Activated T-cell treated with anti-CD3 and anti-CD28 coated beads for 48 hours (primary cell): ENCODE measurements at places on chromosomes 4 and X.

GRCh38 chrX:106951230-106951629 is 31.0 kb downstream of the CLDN2 start:
- no peak for DNase-seq

- no peak for DNase-seq
Measured at GRCh38 chrX:65644621-65645289, 22.7 kb upstream of the MSN start.

DNA sequence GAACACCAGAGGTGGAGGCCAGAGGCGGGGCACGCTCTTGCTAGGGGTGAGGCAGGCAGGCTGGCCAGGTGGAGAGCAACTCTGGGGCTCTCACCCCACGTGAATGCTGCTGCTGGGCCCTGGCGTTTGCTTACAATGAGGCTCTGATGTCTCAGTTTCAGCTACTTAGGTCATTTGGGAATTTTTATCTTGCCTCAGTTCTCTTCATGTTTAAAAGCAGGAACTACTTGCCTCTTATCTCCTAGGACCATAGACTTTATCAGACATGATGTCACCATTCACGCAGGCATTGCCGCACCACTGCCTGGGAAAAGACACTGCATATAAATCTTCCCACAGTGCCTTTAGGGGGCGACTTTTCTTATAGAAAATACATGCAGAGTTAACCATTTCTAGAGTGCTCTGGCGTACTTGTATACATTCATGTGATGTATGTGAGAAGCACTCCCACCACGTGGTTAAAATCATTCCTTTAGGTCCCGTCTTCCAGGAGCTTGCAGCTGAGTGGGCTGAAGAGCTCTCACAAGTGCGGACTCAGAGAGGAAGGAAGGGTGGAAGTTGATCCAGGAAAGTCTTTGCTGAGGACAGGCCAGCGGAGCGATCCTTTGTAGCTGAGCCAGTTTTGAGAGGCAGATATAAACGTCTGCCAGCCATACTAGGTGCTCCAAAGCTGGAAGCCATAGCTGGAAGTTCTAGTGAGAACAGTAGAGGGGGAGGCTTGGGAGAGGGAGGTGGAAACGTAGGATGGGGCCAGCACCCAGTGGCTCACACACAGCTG is 84.3 kb upstream of the CLDN34 start:
- DNase-seq, result no peak

GRCh38 chr4:94127707-94128328 is 79.8 kb upstream of the SMARCAD1 start:
- DNase-seq, result no peak

GRCh38 chr4:10185518-10186227 is 69.1 kb upstream of the WDR1 start:
- no peak for DNase-seq

DNA sequence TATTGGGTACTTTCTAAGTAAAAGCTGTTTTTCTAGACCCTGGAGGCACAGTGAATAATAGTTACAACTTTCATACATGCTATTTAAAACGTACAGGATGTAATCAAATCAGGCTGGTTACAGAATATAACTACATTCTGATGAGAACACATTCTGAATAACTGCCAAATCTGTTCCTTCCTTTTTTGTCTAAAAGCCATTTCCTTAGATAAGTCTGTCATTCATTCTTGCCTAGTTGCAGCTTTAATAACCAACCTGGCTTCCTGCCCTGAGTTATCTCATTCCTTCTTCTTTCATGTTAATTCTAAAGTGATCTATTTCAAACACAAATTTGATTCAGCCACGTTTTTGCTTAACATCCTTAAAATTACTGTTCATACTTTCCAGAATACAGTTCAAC is 189.7 kb upstream of the ITM2A start:
- DNase-seq, result no peak

GRCh38 chrX:18956303-18957032 is 27.4 kb downstream of the PHKA2 start:
- no peak for DNase-seq

GRCh38 chr4:110886856-110887255 is 264.0 kb upstream of the PITX2 start:
- DNase-seq, result no peak

DNA sequence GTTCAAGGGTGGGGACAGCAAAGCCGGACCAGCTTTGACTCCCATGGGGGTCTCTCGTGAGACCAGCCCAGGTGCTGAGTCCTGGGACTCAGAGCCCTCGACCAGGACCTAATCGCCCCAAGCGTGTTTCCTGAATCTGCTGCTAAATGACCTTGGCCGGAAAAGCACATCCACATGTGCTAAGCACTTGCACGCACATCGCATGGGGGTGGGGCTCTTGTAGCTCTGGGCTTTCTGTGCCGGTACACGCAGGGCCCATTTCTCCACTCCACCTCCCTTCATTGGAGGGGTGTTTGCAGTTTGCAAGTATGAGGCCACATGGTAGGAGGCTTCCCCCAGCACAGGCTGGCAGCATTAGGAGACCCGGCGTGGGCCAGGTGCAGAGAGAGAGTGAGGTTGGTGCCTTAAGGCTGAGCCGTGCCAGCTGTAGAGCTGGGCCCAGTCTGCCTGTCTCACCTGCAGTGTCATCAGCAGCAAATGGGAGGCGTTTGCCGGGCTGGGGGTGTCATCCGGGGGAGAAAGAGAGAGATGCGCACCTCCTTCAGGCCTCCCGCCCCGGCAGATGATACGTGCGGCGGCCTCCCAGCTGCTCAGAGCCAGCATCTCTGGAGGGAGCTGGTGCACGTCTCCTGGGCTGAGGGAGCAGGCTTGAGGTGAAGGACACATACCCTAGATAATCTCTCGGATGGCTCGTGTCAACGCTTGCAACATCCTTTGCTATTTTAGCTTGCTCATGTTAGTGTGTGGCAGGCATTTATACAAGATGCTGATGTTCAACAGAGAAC is 45.2 kb upstream of the CLCN4 start:
- peak; percentile 38 for DNase-seq

DNA sequence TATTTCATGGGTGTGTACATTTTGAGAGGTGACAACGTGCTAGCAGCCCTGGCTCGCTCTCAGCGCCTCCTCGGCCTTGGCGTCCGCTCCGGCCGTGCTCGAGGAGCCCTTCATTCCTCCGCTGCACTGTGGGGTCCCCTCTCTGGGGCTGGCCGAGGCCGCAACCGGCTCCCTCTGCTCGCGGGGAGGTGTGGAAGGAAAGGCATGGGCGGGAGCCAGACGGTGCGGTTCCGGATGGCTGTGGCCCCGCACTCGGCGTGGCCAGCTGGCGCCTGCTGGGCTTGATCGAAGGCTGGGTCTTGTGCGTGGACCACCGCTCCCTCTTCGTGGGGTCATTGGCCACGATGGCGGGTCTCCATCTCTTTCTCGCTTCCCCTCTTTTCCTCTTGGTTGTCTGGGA is 17.2 kb upstream of the SFRP2 start:
- DNase-seq, result no peak

- DNase-seq, result no peak
Measured at GRCh38 chrX:4550018-4550417, 836.6 kb upstream of the PRKX start.

- no peak for DNase-seq
Measured at GRCh38 chrX:14598330-14598729, 69.0 kb downstream of the GLRA2 start.

DNA sequence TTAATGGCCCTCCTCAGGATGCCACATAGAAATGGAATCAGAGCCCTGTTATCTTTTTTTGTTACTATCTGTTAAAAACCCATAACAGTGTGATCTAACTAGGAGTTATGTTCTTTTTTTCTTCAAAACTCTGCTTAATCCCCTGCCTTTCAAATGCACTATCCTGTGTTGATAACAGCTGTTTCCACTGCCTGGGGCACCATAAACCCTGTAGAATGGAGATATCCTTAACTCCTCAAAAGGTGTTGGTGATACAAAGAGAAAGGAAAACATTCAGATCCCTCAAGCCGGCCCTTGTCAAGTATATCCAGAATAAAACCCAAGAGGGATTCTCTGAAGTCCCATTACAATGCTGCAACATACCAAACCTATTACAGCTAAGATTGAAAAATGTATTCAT is 108.6 kb downstream of the ACTRT1 start:
- no peak for DNase-seq

GRCh38 chr4:141220271-141220670 is 424 bp upstream of the ZNF330 start:
- no peak for DNase-seq

DNA sequence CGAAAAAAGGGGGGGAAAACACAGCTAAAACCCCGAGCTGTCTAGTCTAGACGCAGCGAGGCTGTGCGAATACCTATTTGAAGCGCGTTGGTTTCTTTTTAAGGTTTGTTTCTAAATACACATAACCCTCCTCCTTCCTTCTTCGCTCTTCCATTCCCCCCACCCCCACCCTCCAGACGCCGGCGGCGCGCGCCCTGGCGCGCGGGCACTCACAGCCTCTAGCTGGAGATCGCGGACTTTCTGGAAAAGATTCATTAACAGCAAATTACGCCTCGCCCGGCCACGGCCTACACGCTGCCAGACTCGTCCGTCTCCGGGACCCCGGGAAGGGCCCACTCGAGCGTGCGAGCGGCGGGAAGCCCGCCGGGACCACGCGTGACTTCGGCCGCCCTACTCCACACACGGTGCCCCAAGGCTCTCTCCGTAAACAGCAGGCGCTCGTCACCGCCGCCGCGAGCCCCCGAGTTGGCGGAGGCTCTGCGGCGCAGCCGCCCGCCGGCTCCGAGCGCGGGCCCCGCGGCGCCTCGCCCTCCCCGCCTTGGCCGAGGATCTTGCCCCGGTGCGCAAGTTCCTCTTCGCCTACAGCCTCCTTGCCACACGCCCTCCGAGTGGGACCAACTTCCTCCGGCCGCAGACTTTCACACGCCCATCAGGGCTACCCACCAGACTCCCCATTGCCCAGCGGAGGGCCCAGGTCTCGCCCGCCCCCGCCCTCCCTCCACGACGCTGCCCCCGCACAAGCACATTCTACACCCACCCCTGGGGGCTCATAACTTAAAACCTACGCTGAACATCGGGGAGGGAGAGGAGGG is 2.0 kb downstream of the BCOR start:
- no peak for DNase-seq

DNA sequence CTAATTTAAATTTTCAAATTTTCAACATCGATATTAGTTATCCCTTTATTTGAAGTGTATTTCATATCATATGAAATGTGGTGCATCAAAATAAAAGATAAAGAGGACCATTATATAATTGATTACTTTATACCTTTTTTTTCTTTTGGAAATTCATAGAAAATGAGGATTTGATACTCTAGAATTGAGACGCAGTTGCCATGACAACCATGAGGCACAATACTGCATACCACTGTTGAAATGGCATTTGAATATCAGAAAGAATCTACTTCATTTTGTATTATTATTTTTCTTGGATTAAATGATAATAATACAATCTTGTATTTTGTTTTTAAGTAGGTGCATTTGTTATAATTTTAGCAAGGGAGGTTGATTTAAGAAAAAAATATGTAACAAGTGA is 323.1 kb downstream of the PCDH18 start:
- no peak for DNase-seq

- DNase-seq, result no peak
Measured at GRCh38 chr4:16588651-16589050, 309.8 kb downstream of the LDB2 start.

- no peak for DNase-seq
Measured at GRCh38 chr4:176193126-176193525, 2.3 kb downstream of the SPATA4 start.

DNA sequence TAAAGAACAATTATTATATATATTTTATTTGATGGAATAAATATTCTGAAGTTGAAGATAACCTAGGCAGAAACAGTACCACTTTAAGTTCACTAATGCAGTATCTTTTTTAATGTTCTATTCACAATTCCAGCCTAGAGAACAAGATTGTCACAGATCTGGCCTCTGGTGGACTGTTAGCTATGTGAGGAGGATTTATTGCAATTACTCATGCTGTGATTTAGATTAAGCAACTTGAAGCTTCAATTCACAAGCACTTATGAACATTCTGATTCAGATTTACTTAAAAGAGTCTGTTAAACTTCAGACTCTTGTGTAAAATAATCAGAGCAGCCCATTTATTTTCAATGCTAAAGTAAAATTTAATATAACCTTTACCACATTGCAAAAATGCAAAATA is 1489.8 kb downstream of the STIM2 start:
- DNase-seq, result no peak

DNA sequence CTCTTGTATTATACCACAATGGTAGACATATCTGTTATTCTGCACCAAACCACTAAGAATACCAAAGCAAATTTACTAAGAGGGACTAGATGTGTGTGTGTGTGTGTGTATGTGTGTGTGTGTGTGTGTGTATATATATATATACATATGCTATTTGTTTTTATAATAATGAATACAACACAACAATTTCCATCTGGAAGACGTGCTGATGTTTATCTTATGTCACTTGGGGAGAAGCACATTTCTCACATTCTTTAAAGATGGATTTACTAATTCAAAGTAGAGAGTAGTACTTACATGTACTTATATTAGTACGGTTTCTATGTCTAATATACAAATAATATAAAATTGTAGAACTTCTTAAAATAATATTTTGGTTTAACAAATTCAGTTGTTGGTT is 52.0 kb downstream of the EDNRA start:
- DNase-seq, result no peak

GRCh38 chr4:118816538-118817177 is 19.3 kb downstream of the SEC24D start:
- no peak for DNase-seq

GRCh38 chr4:177001271-177002175 is 208.8 kb upstream of the VEGFC start:
- DNase-seq, result no peak
